ENCODE measurements at places on chromosomes 3 and 15. TPM values are rescaled to one million over a fixed set of nuclear protein-coding genes. Genes with fewer than 3 reads are reported as not detected.

The SPESP1 gene
- total RNA-seq: 4.2 TPM

The ECE2 gene
- total RNA-seq: 0.37 TPM

The CYP1A2 gene
- total RNA-seq: not detected

The DISP2 gene
- total RNA-seq: 16.3 TPM

The ZNF662 gene
- 5.5 TPM for total RNA-seq

The RLBP1 gene
- not detected for total RNA-seq

The ALS2CL gene
- total RNA-seq: 21.8 TPM

The REC114 gene
- total RNA-seq: not detected

The TICRR gene
- total RNA-seq: 2.9 TPM

The SPTBN5 gene
- 2.3 TPM for total RNA-seq

The STAB1 gene
- 41.1 TPM for total RNA-seq

The B3GNT5 gene
- total RNA-seq: 43.1 TPM

The VPS39 gene
- total RNA-seq: 50.4 TPM

The TRIM42 gene
- not detected for total RNA-seq

The CBLB gene
- total RNA-seq: 34.5 TPM

The TMEM202 gene
- total RNA-seq: not detected

The TUSC7 gene
- not detected for total RNA-seq

The RPP14 gene
- total RNA-seq: 17.8 TPM

The FAM227B gene
- total RNA-seq: 1.0 TPM

The ADAMTSL3 gene
- total RNA-seq: 0.72 TPM

The FOXB1 gene
- total RNA-seq: not detected

The CYP1A1 gene
- total RNA-seq: not detected

The GOLGA8J gene
- total RNA-seq: 0.35 TPM

- DNase-seq: no peak
Measured at GRCh38 chr3:2771741-2772140, 338.4 kb downstream of the IL5RA start.

DNA sequence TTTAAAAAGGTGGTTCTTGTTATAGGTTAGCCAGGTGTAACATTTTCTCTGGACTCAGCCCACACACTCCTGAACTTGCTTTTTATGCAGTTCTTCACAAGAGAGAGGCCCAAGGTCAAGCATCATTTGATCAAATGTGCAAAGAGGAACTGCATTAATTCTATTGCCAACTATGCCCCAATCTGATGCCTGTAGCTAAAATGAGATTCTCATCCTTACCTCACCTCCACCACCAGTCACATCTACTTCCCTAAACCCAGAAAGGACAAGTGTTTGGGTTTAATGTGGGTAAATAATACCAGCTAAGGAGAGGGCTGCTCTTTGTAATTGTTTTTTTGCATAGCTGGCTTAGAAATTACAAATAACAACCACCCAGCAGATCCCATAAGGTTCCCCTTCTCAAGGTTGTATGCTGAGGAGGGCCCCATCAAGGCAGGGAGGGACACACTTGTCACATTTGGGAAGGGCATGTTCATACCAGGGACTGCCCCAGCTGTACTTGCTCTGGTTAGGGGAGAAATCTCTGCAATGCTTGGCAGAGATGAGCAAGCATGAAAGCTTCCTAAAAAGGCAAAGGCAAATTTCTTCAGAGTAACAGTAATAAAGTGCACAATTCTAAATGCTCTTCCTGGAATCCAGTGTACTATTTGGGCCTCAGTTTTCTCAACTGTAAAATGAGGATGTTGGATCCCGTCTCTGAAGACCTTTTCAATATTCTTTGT, 76.2 kb downstream of the TGFBR2 start:
- DNase-seq: no peak

- DNase-seq: no peak
Measured at GRCh38 chr3:46670891-46671427, 22.5 kb downstream of the ALS2CL start.

- DNase-seq: no peak
Measured at GRCh38 chr3:108292905-108293328, 3.4 kb upstream of the HHLA2 start.

GRCh38 chr3:179682426-179683080, 29.7 kb downstream of the USP13 start:
- DNase-seq: no peak

GRCh38 chr15:52018693-52019393, at the start of gene MAPK6:
MAPK6 (plus strand) TSS chr15:52019219; CDS start chr15:52046461, 27,242 bp downstream.
- peak; percentile 94 for DNase-seq

- DNase-seq: peak; percentile 74
Measured at GRCh38 chr3:14133188-14133800, 8.4 kb downstream of the TMEM43 start.

GRCh38 chr3:154759966-154760365, 320.2 kb upstream of the MME start:
- no peak for DNase-seq

GRCh38 chr15:30830961-30831360, 72.8 kb upstream of the FAN1 start:
- DNase-seq: no peak

DNA sequence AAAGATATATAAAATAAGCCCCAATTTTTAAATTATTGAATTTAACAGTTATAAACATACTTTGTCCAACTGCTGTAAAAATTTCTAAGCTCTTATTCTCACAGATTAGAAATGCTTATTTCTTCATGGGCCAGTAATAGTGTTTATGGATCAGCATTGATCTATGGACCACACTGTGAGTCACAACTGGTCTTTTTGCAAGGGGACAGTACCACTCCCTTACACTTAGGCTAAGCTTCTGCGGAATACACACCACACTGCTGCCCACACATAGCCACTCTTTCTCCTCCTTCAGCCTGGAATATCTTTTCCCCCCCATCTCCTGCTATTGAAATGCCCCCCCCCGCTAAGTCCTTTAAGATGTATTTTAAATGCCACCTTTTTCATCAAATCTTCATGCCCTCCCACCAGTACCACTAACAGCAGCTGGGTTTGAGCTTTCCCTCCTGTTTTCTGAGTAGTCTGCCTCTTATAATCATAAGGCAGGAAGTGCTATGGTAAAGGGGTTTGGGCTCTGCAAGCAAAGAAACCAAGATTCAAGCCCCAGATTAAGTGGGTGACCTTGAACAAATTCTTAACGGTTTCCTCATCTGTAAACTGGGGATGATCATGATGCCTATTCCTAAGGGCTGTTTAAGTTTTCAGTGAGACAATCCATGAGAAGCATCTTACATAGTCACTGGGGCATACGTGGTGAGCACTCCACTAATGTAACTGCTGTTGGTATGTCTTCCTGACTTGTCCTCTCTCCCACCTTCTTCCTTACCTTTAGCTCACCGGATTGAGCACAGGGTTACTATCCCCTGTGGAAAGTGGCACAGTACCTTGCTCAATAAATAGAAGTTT, 69.2 kb downstream of the DCUN1D1 start:
- DNase-seq: no peak

DNA sequence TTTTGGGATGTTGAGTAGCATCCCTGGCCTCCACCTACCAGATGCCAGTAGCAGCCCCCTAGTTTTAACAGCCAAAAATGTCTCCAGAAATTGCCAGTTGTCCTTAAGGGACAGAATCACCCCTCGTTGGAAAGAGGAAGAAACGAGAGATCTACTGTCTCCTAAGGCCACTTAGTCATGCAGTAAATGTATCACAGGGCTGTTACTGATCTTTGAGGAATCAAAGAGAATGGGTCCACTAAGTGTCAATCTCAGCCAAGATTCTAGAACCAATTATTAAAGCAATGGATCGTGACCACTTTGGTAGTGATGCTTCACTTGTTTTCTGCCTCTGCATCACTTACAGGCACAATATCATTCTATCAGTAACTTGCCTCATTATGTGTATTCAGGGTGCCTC, 26.4 kb downstream of the POLG start:
- no peak for DNase-seq

GRCh38 chr15:66739287-66739686, 37.3 kb downstream of the SMAD6 start:
- DNase-seq: no peak

- DNase-seq: no peak
Measured at GRCh38 chr3:29922992-29923746, 642.3 kb downstream of the RBMS3 start.

- DNase-seq: no peak
Measured at GRCh38 chr3:151445273-151446001, 15.4 kb downstream of the IGSF10 start.

DNA sequence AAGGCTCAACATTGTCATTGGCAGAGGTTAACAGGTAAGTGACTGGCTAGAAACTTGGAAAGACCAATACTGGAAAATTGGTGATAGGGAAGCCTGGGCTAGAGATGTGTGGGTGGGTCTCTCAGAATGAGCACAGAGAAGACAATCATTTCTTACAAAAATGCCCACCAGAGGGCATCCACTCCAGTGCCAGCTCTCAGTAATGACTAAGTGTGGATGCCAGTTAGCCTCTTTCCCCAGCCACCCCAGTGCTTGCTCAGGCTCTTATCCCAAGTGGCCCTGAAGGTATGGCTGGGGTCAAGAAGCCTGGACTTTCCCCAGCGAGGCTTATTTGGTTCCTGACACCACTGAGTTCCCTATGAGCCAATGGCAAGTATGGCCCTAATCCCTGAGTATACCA, 115.9 kb upstream of the ST8SIA2 start:
- no peak for DNase-seq

- peak; percentile 18 for DNase-seq
Measured at GRCh38 chr15:49620199-49620598, 419 bp downstream of the FAM227B start.

GRCh38 chr15:95565016-95565600, 765.4 kb upstream of the NR2F2 start:
- no peak for DNase-seq

DNA sequence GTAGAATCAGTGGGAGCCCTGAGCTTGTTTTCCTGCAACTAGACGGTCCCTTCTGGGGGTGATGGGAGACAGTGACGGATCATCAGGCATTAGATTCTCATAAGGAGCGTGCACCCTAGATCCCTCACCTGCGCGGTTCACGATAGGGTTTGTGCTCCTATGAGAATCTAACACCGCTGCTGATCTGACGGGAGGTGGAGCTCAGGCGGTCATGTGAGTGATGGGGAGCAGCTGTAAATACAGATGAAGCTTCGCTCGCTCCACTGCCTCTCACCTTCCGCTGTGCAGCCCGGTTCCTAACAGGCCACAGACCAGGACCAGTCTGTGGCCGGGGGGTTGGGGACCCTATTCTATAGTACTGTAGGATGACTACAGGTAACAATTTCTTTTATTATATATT, 154.7 kb downstream of the CHSY1 start:
- DNase-seq: no peak

GRCh38 chr15:73964736-73965093, 27.4 kb downstream of the STOML1 start:
- peak; percentile 84 for DNase-seq

- no peak for DNase-seq
Measured at GRCh38 chr3:128004661-128005060, 47.6 kb upstream of the SEC61A1 start.

GRCh38 chr3:16290007-16290826, 25.2 kb downstream of the OXNAD1 start:
- peak; percentile 65 for DNase-seq

- no peak for DNase-seq
Measured at GRCh38 chr3:168714609-168715240, 619.0 kb upstream of the GOLIM4 start.

GRCh38 chr15:72907733-72908132, 124.2 kb upstream of the ADPGK start:
- DNase-seq: no peak

DNA sequence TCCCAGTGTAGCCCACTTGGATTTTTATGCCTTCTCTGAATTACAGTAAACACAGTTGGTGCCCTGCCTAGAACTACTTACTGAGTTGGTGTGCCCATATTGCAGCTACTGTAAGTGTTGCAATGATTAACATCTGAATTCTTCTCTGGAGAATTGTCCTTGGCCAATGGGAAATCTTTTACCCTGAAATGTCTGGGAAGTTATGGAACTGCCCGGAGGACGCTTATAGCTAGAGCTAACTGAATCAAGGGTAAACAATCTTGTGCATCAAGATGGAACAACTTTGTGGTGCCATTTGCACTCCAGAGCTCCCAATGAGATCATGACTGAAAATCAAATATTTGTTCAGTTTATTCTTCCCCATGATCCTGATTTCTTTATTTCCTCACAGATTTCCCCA, 246.7 kb upstream of the CBLB start:
- DNase-seq: no peak

- no peak for DNase-seq
Measured at GRCh38 chr15:73190189-73190601, 137.9 kb downstream of the NEO1 start.

GRCh38 chr3:34277110-34277509, 478.7 kb downstream of the PDCD6IP start:
- no peak for DNase-seq

GRCh38 chr3:136196064-136196400, at the start of gene MSL2:
MSL2 (minus strand) TSS chr3:136196335; CDS start chr3:136195113, 1,222 bp downstream.
- no peak for DNase-seq

GRCh38 chr3:116200956-116201690, 244.2 kb downstream of the LSAMP start:
- DNase-seq: no peak

GRCh38 chr15:40830884-40831283, 2.4 kb upstream of the PPP1R14D start:
- no peak for DNase-seq
